Cerebellum (tissue), 4 donors: ENCODE measurements at places on chromosomes 3 and 15. TPM values are rescaled to one million over a fixed set of nuclear protein-coding genes. Genes with fewer than 3 reads are reported as not detected.

DNA sequence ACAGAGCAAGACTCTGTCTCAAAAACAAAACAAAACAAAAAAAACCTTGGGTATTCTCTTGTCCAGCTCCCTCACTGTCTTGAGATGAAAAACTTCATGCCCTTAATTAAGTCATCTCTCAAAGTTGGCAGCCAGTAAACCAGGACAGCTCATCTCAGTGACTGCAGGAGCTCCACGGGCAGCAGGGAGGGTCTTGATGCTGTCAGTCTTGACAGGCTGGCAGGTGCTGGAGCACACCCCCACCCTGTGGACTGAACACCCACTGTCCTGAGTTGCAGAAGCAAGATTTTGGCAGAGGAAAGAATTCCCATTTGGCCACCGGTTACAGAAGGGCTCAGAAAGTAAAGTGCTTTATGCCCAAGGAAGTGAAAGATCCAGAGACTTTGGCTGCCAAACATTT, 8.0 kb downstream of the DNAJA4 start:
- no peak for DNase-seq

Gene KBTBD13
- total RNA-seq, result not detected

GRCh38 chr3:5540532-5540931, 353.0 kb downstream of the EDEM1 start:
- DNase-seq, result no peak

DNA sequence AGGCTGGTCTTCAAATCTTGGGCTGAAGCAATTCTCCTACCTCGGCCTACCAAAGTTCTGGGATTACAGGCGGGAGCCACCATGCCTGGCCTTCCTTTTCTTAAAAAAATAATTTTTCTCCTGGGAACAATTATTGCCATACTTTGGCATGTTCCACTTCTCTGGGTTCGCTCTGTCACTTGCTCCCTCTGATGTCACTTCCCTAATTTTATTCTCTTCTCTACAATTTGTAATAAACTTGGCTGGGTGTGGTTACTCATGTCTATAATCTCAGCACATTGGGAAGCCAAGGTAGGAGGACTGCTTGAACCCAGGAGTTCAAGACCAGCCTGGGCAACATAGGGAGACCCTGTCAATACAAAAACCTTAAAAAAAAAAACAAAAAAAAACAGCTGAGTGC, 6.1 kb upstream of the IMPDH2 start:
- DNase-seq, result no peak

DNA sequence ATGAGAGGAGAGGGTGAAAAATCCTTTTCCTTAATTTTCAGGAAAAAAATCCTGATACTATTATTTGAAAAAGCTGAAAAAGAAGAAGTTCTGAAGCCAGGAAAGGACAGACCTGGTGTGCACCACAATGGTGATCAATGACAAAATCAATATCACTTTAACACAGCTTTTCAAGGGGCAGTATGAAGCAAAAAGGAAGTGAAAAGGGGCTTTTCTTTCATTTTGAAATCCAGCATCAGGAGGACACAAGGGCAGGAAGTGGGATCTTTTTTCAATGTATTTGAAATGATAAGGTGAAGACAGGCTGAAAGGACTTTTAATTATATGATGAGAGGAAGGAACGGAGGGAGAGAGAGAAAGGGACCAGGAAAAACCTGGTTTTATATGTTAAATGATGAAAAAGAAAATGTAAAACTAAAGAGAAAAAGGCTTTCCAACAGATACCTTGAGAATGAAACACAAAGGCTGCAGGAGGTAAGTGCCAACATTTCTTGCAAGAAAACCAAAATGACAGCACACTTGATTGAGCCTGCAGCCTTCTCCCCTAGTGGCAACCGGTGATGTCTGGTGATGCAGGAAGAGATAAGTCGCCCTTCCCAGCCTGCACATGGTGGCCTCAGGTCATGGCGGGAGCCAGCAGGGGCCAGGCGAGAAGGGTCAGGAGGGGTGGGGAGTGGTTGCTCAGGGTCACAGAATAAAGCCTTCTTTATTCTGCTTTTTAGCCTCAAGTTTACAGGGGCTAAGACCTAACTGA, 236.7 kb upstream of the WNT5A start:
- no peak for DNase-seq

Gene NUP210
- 13.8 TPM for total RNA-seq

GRCh38 chr3:147977001-147977400, 567.8 kb downstream of the ZIC1 start:
- no peak for DNase-seq

DNA sequence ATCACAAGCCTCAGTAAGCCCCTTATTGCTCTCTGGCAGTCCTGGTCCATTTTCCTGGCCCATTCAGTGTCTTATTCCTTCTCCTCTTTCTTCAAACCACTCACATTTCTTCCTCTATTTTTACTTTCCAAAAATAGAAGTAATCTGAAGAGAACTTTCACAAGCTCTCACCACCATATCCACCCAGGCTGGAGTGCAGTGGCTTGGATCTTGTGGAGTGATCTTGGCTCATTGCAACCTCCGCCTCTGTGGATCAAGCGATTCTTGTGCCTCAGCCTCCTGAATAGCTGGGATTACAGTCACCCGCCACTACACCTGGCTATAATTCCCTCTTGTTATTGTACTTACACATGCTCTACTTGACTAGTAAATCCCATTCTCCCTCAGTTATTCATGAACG, 16.8 kb downstream of the ARMC8 start:
- DNase-seq, result no peak

DNA sequence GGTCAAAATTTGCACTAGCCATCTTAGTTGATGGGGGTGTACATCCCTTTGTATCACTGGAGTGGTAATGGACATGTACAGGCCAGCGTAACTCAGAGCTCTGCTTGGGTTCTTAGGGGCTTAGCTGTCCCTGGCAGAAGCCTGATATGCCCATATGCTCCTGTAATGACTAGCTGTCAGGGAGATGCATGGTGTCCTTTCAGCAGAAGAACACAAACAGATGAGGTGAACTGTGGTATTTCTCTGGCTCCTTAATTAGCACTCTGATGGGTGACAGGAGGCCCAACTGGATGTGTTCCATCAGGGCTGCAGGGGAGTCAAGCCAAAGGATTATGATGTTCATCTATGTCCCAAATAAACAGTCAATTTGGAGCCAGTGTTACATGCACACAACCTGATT, 774.5 kb downstream of the AGBL1 start:
- peak; percentile 3 for DNase-seq

GRCh38 chr15:68336516-68336915, 59.0 kb downstream of the FEM1B start:
- DNase-seq, result no peak

Gene P2RY13
- 1.7 TPM for total RNA-seq

- DNase-seq, result no peak
Observed at GRCh38 chr3:115436767-115437301, 186.5 kb upstream of the GAP43 start.

- no peak for DNase-seq
Observed at GRCh38 chr15:36344887-36345286, 234.5 kb upstream of the CDIN1 start.

Gene CFAP92
- 2.5 TPM for total RNA-seq
